Head of caudate nucleus (tissue), 42 donors: ENCODE measurements at places on chromosomes 5 and 9.

- no peak for DNase-seq
Measured at GRCh38 chr5:50595199-50595598, 71.2 kb upstream of the PARP8 start.

GRCh38 chr5:92980491-92980890 lies 600.5 kb downstream of the NR2F1-AS1 start:
- no peak for DNase-seq

DNA sequence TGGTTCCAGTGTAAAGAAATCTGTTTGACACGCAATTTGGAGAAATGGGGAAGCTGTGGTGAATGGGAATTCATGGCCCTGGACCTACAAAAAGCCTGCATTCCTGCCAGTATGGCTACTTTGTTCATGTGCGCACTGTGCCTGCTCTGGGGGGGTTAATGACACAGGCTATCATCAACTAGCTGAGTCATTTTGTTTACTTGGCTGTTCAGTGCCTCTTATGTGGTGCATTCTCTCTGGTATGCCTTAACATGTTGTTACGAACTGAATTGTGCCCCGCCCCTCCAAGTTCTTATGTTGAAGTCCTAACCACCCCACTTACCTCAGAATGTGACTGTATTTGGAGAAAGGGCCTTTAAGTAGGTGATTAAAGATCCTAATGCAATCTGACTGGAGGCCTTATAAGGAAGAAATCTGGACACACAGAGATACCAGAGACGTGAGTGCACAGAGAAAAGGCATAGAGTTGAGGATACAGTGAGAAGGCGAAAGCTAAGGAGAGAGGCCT lies 20.4 kb upstream of the UBAP1 start:
- no peak for DNase-seq

GRCh38 chr5:141261238-141261546 lies 16.0 kb downstream of the PCDHB15 start:
- DNase-seq: no peak

DNA sequence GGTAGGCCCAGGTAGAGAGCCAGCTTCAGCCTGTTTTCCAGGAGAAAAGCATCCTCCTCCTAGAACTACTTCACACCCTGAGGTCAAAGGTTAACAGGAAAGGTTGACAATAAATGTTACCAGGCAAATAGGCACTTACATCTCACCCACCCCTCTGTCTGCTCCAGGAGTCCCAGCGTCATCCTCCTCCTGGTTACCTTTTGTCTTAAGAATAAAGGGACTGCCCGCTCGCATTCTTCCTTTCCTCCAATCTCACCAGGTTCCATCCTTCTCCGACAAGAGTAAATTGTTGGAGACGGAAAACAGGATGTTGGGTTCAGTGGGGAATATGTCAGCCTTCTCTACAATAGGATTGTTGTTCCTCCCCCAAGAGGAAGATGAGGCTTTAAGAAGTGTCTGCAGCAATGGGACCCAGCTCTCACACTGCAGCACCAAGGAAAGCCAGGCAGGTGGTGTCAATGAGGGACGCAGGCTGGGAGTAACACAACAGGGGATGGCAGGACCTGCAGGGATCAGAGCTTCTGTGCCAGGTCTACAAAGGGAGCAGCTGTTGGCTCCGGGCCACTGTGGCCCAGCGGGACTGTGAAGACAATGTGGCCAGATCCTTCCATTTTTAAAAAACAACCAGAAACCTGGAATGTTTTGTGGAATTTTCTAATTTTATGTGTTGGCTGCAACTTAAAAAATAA lies 29.0 kb downstream of the FAT2 start:
- DNase-seq: no peak

DNA sequence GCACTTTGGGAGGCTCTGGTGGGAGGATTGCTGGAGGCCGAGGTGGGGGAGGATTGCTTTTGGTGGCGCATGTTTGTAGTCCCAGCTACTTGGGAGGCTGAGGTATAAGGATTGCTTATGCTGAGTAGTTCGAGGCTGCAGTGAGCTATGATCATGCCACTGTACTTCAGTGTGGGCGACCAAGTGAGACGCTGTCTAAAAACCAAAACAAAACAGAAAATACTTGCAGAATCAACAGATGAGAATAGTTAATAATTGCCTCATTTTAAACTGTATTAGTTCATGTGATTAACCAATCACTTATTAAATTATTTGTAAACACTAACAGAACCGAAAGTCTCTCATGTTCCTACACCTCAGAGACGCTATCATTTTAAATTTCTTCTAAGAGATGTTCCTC lies 118.1 kb downstream of the CCDC171 start:
- DNase-seq: no peak

DNA sequence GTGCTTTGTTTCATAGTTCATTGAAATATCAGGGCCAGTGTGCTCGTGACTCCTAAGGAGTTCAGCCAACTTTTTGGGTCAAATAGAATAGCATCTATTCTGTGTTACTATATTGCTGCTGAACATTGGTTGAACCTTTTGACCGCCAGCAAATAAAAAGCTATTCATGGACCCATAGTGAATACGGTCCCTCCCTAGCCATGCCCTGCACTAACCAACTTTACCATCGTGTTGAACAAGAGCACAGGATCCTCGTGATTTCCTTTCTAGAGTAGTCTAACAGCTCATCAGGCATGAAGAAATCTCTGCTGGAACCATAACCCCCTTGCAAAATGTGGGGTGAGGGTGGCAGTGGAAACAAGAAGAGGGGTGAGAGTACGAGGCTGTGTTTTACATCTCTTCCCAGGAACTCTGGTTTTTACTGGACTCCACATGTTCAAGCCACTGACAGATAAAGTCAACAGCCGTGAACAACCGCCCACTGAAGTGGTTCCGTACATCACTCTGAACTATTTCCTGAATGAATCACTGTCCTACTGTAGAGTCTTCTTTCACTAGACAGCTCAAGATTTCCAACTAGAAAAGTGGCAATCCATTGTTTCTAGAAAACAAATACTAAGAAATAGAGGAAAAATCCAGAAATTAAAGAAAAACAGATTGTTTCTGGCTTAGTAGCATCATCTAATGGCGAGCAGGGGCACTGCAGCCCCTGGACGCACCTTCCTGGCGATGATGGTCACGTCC lies 70.1 kb upstream of the SPATA31E1 start:
- DNase-seq: no peak

GRCh38 chr5:61915646-61916045 lies 390.4 kb upstream of the KIF2A start:
- DNase-seq: no peak

GRCh38 chr5:35248843-35249780 lies 18.8 kb upstream of the PRLR start:
- no peak for DNase-seq

DNA sequence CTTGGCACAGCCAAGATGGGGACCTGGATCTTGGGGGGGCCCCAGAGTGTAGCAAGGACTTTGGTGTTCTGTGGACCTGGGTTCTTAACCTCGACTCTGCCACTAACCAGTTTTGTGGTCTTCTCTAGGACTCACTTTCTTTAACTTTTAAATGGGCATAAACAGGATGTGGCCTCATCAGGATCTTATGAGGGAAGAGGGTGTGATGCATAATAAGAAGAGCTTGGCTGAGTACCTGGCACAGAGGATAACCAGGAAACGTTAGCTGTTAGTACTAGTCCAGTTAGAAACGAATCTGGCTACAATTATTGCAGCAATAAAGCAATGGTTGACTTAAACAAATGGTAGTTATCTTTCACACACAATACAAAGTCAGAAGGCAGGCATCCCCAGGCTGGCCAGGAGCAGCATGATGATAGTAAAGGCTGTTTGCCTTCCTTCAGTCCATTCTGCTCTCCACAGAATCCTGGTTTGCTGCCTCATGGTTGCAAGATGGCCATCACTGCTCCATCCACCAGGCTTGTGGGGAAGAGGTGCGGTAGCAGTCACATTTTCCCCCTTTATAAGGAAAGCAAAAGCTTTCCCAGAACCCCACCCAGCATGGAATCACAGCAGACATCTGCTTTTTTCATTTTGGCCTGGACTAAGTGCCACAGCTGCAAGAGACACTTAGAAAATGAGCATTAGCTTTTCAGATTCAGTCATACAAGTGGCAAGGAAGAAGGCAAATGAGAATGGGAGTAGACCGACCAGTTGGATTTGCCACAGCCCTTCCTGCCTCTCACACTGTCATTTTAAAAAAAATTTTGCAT lies 225.0 kb downstream of the AOPEP start:
- DNase-seq: no peak

DNA sequence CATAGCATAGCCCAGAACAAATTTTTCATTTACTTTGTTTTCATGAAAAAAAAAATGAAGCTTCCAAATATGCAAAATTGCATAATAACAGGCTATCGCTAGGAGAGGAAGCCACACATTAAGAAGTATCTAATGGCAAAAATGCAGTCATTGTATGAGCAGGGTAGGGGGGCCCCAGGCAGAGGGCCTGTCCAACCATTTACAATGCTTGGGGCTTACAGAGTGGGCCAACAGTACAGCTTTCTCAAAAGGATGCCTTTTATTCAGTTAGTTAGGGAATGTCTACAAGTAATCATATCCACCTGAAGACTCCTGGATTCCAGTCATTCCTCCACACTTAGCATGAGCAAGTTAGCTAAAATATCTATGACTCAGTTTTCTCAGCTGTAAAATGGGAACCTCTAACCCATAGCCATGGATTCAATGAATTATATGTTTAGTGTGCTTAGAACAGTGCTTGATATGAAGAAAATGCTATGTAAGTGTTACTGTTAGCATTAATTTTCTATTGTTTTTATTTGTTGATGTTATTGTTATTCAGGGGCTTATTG lies 117.7 kb downstream of the GAS1 start:
- no peak for DNase-seq

DNA sequence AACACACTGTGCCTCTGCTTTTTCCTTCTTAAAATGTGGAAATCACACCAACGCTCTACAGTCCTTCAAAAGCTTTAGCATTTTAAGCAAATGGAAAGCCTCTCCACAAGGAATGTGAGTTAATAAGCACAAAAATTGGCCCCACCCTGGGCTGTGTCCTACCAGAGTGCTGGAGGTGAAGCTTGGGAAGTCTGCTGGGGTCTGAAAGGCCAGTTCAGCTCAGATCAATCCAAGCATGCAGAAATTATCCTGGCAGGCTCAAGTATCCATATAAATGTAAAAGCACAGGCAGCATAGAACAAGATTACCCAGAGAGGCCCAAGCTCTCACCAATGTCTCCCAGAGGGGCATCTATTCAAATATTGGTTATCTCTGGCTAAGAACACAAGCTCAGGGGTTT lies 98.5 kb downstream of the ESM1 start:
- DNase-seq: no peak
